ENCODE measurements at places on chromosomes 6 and 20. TPM values are rescaled to one million over a fixed set of nuclear protein-coding genes. Genes with fewer than 3 reads are reported as not detected.

Gene MOXD1
- not detected for total RNA-seq

Gene C6orf58
- total RNA-seq, result not detected

Gene MCCD1
- not detected for total RNA-seq

Gene EYS
- total RNA-seq, result not detected

DNA sequence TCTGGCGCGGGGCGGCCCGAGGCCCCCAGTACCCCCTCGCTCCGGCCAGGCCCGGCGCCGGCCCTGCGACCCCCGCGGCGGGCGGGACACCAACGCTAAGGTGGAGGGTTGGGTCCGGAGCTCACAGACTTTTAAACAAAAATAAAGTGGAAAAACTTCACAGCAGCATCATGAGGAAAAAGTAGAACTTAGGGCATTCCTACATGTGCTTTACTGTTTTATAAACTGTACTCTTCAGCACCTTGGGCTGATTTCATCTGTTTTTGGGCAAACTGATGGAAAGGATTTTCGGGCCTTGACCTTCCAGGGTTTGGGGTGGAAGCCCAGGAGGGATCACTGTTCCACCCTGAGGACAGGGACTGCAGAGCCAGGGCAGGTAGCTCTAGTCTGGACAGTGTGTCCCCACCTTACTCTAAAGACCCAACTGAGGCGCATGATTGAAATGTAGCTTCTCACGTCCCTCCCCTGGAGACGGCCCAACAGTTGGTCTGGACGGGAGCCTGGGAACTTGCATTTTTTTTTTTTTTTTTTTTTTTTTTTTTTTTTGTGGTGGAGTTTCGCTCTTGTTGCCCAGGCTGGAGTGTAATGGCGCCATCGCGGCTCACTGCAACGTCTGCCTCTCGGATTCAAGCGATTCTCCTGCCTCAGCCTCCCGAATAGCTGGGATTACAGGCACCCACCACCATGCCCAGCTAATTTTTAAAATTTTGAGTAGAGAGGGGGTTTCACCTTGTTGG lies 740 bp downstream of the NELFCD start:
- ATAC-seq, result peak; percentile 8

DNA sequence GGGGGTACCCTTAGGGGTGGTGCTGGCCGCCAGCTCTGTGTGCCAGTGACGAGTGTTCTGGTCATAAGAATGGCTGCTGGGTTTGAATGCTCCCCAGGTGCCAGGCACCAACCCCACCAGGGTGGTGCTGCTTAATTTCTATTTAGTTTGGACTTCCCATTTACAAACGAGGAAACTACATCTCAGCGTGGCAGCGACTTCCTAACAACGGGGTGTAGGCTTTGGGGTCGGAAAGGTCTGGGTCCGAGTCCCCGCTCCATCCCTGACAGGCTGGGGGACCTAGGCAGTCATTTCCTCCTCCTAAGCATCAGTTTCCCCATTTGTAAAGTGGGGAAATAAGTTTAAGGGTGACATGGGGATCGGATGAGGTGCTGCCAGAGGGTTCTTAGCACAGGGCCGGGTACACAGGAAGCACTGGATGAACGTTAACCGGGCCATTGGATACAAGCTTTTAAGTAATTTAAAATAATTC lies 30.3 kb downstream of the CEBPB start:
- ATAC-seq, result no peak

DNA sequence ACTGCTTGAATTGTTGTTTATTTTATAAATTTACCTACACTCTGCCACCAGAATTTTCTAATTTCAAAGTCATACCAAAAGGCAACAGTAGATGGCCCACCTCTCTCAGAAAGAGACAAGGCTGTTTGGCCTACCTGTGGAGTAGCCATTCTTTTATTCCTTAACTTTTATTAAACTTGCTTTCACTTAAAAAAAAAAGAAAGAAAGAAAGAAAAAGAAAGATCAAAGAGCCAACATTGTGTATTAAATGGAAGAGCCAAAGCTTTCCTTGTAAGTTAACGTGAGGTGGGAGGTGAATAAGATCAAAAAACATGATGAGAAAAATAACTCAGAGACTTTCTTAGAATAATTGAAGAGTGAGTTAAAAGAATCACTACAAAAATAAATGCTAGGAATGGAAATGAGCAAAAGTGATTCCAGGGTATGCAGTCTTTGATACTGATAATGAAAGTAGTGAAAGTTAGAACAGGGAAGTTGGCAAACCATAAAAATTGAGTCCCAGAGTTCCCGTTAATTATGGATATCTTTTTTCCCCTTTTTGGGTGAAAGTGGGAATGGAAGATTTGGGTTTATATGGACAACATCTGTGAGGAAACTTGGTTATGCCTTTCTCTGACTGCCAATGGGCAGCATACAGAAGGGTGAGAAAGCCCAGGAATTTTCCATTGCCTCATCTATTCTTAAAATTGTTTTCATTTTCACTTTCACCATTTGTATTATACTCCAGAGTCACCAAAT lies 35.9 kb upstream of the MYB start:
- ATAC-seq, result peak; percentile 45

DNA sequence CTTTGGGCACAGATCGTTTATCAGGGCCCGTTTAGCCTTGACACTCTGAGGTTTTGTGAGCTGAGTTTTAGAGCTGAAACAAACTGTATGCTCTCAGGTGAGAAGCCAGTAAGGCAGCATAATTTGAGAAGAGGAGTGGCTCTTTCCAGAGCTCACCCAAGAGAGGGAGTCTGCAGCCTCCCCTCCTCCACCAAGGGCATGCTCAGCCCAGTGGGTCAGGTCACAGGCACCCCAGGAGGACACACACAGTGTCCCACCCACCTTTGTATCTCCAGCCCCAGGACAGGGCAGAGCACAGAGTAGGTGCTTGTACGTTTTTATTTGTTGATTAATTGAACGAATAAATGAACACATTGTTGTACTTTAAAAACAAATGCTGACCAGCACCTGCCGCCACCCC lies 3.4 kb downstream of the TSPO2 start:
- ATAC-seq, result no peak

DNA sequence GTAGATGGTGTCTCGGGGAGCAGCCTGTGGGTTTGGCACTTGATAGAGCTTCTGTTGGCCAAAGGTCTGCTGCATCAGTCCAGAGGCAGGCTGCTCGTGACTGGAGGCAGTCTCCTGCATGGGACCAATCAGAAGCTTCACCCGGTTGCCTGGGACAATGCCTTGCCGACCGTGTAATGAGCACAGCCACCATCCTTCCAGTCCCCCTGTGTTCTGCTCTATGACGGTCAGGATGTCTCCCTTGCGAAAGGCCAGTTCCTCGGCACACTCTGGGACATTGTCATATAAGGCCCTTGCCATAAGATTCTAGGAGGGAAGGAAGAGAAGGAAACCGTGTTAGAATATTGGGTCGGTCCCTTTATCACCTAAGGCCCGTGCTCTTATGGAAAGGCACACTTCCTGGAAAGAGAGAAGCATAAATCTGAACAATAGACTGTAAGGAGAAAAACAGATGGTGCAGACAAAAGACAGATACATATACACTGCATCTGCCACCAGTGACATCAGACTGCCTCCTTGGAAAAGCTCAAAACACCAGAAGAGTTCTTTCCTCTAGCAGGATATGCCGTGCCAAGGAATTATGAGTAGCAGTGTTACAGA lies 18.9 kb downstream of the NEDD9 start:
- ATAC-seq, result no peak

- ATAC-seq, result no peak
Observed at GRCh38 chr6:169738976-169739529, 12.3 kb downstream of the DYNLT2 start.

DNA sequence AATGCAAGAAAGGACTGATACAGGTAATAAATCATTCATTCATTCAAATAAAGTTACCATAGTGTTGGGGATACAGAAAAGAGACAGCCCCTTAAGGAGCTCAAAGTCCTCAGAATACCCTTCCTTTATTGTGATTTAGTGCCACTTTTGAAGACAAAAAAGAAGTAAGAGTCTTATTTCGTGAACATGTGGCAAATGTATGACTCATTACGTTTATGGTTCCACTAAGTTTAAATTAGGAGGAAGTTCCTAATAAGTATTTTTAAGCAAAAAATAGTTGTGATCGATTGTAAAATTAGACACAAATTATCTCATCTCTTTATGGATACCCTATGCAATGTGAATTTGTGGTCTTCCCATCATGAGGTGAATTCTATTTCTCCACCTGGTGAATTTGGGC lies 38.5 kb upstream of the GCLC start:
- no peak for ATAC-seq

DNA sequence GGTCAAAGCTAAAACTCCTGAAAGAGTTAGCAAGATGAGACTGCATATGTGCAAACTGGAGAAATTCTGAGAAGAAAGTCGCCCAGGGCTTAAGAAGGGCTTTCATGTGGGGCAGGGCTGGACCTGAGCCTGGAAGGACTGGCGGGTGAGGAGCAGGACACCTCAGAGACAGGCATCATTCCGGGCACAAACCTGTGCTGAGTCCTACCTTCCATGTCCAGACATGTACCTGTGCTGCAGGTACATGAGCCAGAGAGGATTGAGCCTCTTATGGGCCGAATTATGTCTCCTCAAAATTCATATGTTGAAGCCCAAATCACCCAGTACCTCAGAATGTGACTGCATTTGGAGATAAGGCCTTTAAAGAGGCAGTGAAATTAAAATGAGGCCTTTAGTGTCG lies 171.0 kb downstream of the QRSL1 start:
- ATAC-seq, result no peak

- no peak for ATAC-seq
Observed at GRCh38 chr6:53214172-53214571, 65.5 kb upstream of the GCM1 start.

GRCh38 chr6:3764516-3765335 lies 13.2 kb upstream of the PXDC1 start:
- ATAC-seq, result no peak

DNA sequence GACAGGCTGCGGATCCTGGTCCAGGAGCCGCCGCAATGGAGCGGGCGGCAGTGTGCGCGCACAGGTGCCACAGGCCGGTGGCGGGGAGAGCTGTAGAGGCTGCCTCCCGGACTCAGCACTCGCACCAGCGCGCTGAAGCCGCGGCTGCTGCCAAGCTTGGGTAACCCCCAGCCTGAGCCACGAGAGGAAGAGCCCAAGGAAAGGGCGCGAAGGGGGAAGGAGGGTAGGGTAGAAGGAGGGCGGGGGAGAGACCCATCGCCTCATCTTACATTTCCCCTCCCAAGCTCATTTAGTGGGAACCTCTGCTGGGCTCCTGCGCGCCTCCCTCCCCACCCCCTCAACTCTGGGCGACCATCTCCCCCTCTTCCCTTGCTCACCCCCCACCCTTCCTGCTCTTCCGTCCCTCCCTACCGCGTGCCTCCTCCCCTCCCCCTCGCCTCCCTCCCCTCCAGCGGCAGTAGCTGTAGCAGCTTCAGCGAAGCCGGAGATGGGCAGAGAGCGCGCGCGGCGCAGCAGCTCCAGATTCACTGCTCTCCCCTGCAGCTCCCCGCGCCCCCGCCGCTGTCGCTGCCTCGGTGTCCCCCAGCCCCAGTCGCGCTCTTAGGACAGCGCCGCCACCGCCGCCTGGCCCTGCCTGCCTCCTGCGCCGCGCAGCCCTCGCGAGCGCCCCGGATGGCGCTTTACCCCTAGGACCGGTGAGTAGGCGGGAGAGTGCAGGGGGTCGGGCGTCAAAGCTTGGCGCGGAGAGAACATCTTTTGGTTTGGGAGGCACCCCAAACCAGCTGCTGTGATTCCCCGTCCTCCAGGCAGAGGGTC lies at the start of gene FUT9:
Gene FUT9, plus strand, starts transcription at position 457 of the 816 bp plus-strand sequence. CDS start 187,182 bp downstream, outside the sequence.
- ATAC-seq, result no peak

DNA sequence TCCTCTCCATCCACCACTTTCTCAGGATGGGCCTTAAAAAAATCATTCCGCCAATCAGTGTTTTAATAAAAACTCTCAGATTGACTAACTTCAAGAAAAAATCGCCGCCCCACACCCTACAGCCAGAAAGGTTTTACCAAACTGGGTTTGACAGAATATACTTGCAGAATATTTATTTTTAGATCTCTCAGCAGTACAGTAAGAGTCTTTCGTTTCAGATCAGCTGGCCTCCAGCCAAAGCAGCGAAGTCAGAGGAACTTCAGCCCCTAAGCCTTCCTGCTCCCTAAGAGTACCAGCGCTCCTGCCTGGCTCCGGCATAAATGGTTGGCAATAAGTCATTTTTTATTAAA lies 24.7 kb downstream of the TBC1D7 start:
- peak; percentile 20 for ATAC-seq

DNA sequence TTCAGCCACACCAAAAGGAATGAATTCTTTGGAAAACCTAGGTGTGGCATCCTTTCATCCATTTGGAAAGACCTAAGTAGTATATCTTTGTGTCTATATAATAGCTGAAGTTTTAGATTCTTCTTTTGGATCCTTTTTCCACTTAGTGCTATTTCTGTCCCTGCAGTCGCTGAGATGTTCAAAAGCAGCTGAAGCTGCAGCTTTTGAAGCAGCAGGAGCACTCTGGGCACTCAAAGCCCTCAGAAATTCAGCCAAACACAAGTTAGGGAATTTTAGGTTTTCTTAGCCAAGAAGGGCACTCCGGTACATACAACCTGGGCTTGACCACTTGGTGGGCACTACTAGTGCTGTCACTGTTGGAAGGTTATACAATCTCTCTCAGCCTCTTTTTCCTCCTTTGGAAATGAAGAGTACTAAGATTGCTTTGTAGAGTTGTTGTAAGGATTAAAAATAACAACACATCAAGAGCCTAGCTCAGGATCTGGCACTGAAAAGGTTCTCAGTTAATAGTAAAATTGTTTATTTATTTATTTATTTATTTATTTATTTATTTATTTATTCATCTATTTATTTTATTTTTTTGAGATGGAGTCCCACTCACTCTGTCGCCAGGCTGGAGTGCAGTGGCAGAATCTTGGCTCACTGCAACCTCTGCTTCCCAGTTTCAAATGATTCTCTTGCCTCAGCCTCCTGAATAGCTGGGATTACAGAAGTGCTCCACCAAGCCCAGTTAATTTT lies 71.9 kb upstream of the SLC22A16 start:
- no peak for ATAC-seq

- ATAC-seq, result no peak
Observed at GRCh38 chr20:41411391-41411847, 44.8 kb upstream of the EMILIN3 start.

GRCh38 chr6:126123226-126123625 lies 136.9 kb downstream of the TRMT11 start:
- no peak for ATAC-seq

GRCh38 chr6:109946979-109947378 lies 31.1 kb upstream of the GPR6 start:
- ATAC-seq, result no peak

Data from activated T-helper 17 cell treated with anti-CD3 and anti-CD28 coated beads, Interleukin-2, amount 50 U/mL, for 72 hours (primary cell).